Lower leg skin (tissue), 4 donors: ENCODE measurements at places on chromosomes 5 and 9. TPM values are rescaled to one million over a fixed set of nuclear protein-coding genes. Genes with fewer than 3 reads are reported as not detected.

GRCh38 chr9:86246752-86247161 is 12.7 kb downstream of the C9orf153 start:
- no peak for DNase-seq

The LRRC19 gene
- not detected for total RNA-seq

GRCh38 chr5:657570-657969 is 35.6 kb downstream of the TPPP start:
- no peak for DNase-seq

DNA sequence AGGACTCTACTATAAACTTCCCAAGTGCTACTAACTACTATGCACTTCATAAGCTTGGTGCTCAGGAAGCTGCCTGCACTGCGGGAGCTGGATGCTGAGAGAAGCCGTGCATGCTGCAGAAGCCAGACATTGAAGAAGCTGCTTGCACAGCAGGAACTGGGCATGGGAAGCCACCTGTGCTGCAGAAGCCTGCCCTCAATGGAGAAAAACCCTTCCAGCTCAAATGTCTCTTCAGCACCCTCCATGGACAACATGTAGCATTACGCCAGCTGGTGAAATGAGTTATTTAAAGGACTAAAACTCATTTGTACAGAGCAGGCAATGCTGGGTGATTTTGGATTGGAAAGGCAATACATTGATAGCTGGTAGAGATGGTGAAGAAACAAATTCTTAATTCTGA is 247.2 kb downstream of the KIF4B start:
- no peak for DNase-seq
